ENCODE measurements at places on chromosomes 7 and 10. TPM values are rescaled to one million over a fixed set of nuclear protein-coding genes. Genes with fewer than 3 reads are reported as not detected.

DNA sequence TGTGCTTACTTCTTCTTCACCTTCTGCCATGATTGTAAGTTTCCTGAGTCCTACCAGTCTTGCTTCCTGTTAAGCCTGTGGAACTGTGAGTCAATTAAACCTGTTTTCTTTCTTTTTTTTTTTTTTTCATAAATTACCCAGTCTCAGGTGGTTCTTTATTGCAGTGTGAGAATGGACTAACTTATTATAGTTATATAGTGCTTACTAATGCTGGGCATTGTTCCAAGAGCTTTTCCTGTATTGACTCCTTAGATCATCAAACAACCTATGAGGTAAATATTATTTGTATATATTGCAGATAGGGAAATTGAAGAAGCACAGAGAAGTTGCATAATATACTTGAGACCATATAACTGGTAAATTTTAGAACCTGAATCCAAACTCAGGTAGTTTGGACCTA lies 98.1 kb downstream of the MBL2 start:
- no peak for DNase-seq

DNA sequence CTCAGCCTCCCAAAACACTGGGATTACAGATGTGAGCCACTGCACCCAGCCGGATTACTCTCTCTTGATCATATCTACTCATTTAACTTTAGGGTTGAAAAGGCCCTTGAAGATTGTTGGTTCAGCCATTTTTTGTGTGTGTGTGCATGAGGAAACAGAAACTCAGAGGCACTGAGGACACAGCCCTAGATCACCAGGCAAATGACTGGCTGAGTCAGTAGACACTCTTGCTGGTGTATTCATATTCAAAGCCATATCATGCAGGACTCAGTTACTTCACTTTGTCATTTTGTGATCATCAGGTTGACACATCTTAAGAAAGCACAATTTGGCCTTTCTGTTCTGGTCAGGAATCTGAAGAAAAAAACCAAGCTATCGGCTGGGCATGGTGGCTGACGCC lies 253.4 kb downstream of the TRIL start:
- no peak for DNase-seq

GRCh38 chr10:114815791-114816190 lies 5.8 kb upstream of the FHIP2A start:
- DNase-seq, result no peak

- DNase-seq, result no peak
These were observed 356.4 kb downstream of the TNS3 start for GRCh38 chr7:47225387-47226131.

GRCh38 chr7:49500741-49501140 lies 272.7 kb upstream of the VWC2 start:
- no peak for DNase-seq

DNA sequence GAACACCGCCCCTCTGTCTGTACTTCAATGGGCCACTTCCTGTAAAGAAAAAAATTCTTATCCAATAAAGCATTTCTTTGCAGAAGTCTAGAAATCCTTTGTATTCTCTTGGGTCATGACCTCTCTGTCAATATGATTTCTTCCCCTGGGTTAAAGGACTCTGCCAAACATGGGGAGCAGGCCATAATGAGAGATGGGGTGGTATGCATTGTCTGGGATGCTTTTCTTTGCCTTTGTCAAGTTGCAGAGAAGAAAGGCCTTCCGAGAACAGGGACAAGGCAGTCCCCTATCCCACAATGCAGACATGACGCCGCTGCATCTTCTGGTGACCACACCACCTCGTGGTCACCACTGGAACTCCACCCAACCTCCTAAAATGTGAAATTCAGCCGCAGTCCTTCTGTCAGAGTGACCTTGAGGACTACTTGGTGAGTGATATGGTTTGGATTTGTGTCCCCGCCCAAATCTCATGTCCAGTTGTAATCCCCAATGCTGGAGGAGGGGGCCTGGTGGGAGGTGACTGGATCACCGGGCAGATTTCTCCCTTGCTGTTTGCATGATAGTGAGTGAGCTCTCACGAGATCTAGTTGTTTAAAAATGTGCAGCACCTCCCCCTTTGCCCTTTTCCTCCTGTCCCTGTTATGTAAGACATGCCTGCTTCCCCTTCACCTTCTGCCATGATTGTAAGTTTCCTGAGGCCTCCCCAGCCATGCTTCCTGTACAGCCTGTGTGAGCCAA lies 15.2 kb upstream of the FRMPD2 start:
- DNase-seq, result peak; percentile 72

DNA sequence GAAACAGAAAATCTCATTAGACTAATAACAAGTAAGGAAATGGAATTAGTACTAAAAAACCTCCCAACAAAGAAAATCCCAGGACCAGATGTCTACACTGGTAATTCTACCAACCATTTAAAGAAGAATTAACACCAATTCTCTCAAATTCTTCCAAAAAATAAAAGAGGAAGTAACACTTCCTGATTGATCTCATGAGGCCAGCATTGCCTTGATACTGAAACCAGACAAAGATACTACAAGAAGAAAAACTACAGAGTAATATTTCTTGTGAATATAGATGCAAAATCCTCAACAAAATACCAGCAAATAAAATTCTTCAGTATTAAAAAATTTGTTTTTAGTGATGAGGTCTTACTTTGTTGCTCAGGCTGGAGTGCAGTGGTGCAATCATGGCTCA lies 21.3 kb downstream of the GCK start:
- DNase-seq, result no peak

- DNase-seq, result no peak
These were observed 16.3 kb upstream of the RNF216 start for GRCh38 chr7:5797716-5798115.

DNA sequence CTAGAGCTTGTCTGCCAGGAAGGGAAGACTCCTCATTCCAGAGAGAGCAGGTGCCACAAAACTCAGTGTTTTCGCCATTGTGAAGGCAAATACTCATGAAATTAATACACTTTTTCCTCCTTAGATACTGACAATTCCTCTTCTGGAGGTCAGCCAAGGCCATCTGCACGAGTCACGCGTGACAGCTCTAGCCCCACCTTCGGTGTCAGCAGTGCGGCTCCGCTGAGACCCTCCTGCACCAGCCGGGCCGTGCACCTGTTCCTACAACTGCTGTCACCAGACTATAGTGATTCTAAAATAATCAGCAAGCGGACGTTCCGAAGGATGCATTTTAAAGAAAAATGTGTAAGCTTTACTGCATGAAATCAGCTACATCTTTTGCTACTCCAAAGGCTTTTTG lies 127.7 kb downstream of the DIP2C start:
- no peak for DNase-seq

- no peak for DNase-seq
These were observed 100.0 kb downstream of the VPS50 start for GRCh38 chr7:93332172-93332571.

GRCh38 chr7:111796671-111797070 lies 234.4 kb upstream of the IMMP2L start:
- DNase-seq, result no peak

DNA sequence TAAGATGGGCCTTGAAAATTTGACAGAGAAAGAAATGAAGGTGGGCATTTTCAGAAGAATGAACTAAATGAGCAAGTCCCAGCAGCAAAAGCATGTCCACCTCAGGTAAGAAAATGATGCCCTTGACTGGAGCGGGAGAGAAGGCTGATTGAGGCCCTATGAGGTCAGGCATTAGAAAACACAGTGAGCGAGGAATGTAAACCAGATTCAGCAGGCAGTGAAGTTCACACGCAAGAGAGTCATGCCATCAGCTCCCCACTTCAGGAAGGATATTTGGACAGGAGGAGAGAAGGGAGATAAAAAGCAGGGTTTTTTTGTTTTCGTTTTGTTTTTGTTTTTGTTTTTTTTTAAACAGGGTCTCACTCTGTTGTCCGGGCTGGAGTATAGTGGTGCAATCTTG lies 166.4 kb downstream of the PPP1R17 start:
- DNase-seq, result no peak

GRCh38 chr10:27621461-27621860 lies 117.4 kb downstream of the RAB18 start:
- no peak for DNase-seq

Gene PRKCQ
- total RNA-seq, result not detected

Gene ASAH2
- total RNA-seq, result 5.5 TPM

Gene CNTNAP2
- 47.8 TPM for total RNA-seq

Gene GPC2
- 23.3 TPM for total RNA-seq

Gene SHH
- not detected for total RNA-seq

Gene CYP3A7
- total RNA-seq, result not detected

Gene ECHDC3
- 8.9 TPM for total RNA-seq

Gene PNLIP
- not detected for total RNA-seq

Gene ZNF479
- total RNA-seq, result not detected

Gene LRRC4
- total RNA-seq, result 16.1 TPM

Gene ANK3
- total RNA-seq, result 13.5 TPM

Gene CASD1
- 17.0 TPM for total RNA-seq

Gene MYL10
- total RNA-seq, result 0.30 TPM

Data from A673 (cell line).